ENCODE measurements at places on chromosomes 6 and 20.
A peak's percentile ranks its signal among the peaks of the same experiment; 100 is the strongest.

GRCh38 chr20:38165966-38166702 lies 1.1 kb upstream of the TGM2 start:
- H3K27ac ChIP-seq, result no peak overlapping the region
- no peak for DNase-seq
- no peak overlapping the region for H3K4me3 ChIP-seq
- H3K27me3 ChIP-seq, result peaks cover 5% of the 10 kb centered on the region
- H3K4me1 ChIP-seq, result no peaks in the 10 kb centered on the region
- H3K36me3 ChIP-seq, result no peaks in the 10 kb centered on the region

GRCh38 chr6:158004701-158005095 lies 23.0 kb downstream of the SYNJ2 start:
- no peaks in the 10 kb centered on the region for H3K27me3 ChIP-seq
- no peak overlapping the region for H3K27ac ChIP-seq
- H3K4me3 ChIP-seq, result no peak overlapping the region
- peaks cover 3% of the 10 kb centered on the region for H3K36me3 ChIP-seq

- no peak overlapping the region for H3K27ac ChIP-seq
- peak overlapping the region; percentile 83 for H3K4me3 ChIP-seq
- peaks cover 6% of the 10 kb centered on the region for H3K36me3 ChIP-seq
- H3K27me3 ChIP-seq, result peaks cover 50% of the 10 kb centered on the region
- H3K4me1 ChIP-seq, result no peaks in the 10 kb centered on the region
Observed at GRCh38 chr6:10838794-10839333, 525 bp upstream of the MAK start.

DNA sequence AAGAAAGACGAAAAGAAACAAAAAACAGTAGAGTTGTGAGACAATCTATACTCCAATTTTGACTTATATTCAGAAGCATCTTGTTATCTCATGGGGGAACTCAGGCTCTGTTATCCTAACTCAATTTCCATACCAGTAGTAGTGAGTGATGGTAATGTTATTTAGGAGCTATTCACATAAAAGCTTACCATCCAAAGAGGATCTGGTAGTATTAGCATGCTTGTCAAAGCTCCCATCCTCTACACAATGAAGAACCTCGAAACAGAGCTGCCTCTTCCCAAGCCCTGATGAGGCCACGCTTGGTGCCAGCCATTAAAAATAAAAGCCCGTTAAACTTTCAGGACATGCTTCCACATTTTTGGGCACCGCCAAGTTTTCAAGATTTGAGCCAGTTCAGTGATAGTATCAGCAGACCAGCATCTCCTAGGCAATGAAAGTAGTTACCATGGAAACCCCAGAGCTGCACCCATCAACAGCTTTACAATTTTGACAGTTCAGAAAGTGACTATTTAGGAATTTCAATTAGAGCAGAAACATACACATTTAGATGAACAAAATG lies 173.3 kb downstream of the CD83 start:
- no peak overlapping the region for H3K4me3 ChIP-seq

Data from endodermal cell (in vitro differentiated cells).